ENCODE measurements at places on chromosomes 6 and 20. TPM values are rescaled to one million over a fixed set of nuclear protein-coding genes. Genes with fewer than 3 reads are reported as not detected.

Gene TPBG
- total RNA-seq: not detected

DNA sequence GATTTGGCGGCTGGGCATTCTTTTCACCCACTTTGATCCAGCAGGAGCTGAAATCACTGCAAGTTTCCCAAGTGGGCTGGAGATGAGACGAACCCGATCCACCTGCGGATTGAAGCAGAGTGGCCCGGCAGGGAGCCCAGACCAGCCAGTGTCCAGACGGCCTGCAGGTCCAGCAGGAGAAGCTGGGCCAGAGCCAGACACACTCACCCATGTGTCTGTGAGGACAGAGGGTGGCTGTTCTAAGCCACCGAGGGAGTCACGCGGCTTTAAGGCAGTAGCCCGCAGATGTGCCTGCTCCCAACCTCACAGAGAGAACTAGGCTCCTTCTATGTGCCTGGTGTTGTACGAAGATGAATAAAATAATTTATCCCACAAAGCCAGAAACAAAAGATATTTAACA is 200.7 kb downstream of the WDR27 start:
- H3K4me1 ChIP-seq: no peaks in the 10 kb centered on the region
- H3K27ac ChIP-seq: no peak overlapping the region
- no peak overlapping the region for H3K4me3 ChIP-seq
- no peaks in the 10 kb centered on the region for H3K27me3 ChIP-seq
- DNase-seq: no peak
- H3K36me3 ChIP-seq: no peaks in the 10 kb centered on the region

GRCh38 chr20:35735826-35736470 is 6.1 kb downstream of the RBM39 start:
- no peaks in the 10 kb centered on the region for H3K27me3 ChIP-seq
- H3K4me1 ChIP-seq: peaks cover 34% of the 10 kb centered on the region
- peaks cover 2% of the 10 kb centered on the region for H3K36me3 ChIP-seq
- no peak overlapping the region for H3K4me3 ChIP-seq

DNA sequence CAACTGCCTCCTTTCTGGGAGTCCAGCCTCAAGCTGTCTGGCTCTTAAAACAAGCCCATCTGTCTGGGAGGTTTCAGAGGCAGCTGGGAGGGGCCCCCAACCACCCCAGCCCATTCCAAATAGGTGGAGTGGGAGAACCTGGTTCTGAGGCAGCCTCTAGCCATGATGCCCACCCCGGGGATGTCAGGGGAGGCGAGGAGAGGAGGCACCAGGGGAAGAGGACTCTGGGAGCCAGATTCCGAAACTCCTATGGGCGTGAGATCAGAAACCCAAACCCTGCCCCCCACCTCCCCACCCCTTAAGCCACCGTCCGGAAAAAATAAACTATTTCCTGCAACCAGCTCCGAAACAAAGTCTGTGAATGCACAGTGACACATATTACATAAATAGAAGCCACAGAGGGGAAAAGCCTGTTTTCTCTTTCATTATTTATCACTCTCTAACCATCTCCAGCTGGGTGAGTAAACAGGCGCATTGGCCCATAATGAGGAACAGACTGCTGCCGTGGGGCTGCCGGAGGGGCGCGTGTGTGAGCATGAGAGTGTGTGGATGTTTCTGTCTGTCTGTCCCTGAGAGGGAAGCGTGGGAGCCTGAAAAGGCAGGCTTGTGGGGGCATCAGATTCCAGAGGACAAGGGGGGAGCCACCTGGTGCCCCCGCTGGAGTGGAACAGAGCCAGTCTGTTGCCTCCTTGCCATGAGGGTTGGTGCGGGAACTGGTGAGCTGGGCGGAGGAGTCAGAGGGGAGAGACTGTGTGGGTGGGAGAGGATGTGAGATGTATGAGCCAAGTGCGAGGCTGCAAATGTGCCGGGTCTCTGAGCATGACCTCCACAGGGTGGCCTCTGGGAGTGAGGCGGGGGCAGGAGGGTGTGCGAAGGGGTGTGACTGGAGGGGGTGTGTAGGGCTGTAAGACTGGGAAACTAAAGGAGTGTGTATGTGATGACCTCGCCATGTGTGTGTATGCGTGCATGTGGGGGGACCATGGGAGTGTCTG is 14.3 kb upstream of the FOXP4 start:
- DNase-seq: peak; percentile 86
- peak overlapping the region; percentile 29 for H3K4me3 ChIP-seq
- H3K36me3 ChIP-seq: no peaks in the 10 kb centered on the region
- no peaks in the 10 kb centered on the region for H3K27me3 ChIP-seq
- peaks cover 56% of the 10 kb centered on the region for H3K4me1 ChIP-seq
- peak overlapping the region; percentile 80 for H3K27ac ChIP-seq

DNA sequence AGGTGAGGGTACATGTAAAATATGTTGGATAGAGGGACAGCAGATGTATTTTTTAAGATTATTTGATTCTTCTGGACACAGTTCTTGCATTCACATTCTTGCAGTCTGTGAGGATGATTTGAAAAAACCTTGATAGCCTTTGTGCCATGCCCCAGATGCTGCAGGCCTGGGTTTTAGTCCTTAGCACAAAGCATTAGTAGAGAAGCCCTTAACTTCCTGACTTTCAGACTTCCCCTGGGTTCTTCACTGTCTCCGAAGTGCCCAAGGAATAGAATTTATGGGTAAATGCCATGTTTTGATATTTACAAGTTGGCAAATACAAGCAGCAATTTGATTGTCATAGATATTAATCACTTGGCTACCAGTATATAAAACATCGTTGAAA is 67.6 kb upstream of the SUPT3H start:
- H3K4me3 ChIP-seq: no peak overlapping the region
- no peaks in the 10 kb centered on the region for H3K27me3 ChIP-seq
- H3K27ac ChIP-seq: no peak overlapping the region
- H3K4me1 ChIP-seq: no peaks in the 10 kb centered on the region

GRCh38 chr20:46635514-46636136 is 15.6 kb downstream of the SLC13A3 start:
- no peak overlapping the region for H3K27ac ChIP-seq
- peaks cover 5% of the 10 kb centered on the region for H3K27me3 ChIP-seq
- H3K4me3 ChIP-seq: no peak overlapping the region
- H3K36me3 ChIP-seq: no peaks in the 10 kb centered on the region
